ENCODE measurements at places on chromosomes 4 and X.

DNA sequence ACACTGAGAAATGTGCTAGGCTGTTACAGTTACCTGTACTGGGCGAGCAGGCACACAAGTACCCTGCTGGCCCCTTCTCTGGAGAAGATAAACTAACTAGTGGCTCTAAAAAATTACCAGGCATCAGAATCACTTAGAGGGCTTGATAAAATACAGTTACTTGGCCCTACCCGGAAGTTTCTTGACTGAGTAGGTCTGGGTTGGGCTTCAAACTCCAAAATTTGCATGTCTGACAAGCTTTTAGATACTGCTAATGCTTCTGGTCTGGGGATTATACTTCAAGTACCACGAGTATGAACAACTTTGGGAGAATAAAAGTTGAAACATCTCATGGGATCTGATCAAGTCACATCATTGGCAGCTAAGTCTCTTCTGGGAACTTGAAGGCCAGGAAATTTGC is 30.8 kb downstream of the CEP135 start:
- DNase-seq, result no peak

DNA sequence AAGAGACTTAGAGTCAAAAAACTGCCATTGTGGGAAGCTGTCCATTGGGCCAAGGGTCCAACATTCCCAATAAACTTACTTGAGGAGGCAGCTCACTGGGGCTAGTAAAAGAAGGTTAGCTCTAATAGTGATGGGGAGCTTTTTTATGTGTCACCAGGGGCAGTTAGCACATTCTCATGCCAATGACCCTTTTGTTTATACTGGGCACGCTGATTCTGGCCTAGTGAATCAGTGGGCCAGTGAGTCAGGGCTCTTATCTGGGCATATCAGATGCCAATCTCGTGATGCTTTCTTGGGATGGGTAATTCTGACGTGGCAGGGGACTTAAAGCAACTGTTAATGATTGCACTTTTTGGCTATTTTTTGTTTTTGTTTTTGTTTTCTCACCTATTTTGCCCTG is 27.8 kb downstream of the TCEAL1 start:
- peak; percentile 50 for DNase-seq

DNA sequence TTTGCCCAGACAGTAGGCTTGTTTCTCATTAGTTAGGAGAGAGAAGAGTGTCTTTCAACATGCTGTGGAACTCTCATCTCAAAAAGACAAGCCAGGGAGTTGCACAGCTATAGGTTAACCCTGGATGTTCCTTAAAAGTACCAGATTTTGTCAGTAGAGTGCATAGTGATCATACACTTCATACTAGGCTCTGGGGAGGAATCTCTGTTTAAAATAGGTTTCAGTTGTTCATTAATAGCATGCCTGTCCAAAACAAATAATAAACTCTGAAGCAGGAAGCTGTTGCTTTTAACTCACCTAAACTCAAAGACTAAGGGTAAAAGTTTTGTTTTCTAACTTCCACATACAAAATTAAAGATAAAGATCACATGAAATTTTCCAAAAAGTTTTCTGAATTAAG is 1948.4 kb downstream of the C4orf33 start:
- DNase-seq, result no peak

GRCh38 chrX:77450415-77450814 is 3.2 kb downstream of the FGF16 start:
- no peak for DNase-seq

GRCh38 chrX:80751456-80751855 is 58.2 kb downstream of the BRWD3 start:
- peak; percentile 5 for DNase-seq

GRCh38 chrX:295136-295535 is 14.0 kb downstream of the PLCXD1 start:
- no peak for DNase-seq

DNA sequence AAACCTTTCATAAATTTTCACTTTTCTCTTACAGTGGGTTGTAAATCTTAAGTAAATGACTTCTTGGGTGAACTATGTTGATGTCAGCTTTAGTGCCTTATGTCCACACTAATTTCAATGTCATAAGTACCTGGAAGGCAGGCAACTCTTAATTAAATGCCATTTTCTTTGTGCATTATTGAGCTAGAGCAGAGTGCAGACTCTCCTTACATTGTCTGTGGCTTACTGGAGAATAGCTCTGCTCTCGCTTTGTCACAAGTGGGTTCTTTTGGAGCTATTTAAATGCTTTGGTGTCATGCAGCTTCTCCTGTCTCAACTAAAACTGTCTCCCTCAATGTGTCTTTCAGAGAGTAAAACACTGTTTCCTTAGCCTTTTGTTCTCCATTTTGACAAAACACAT is 411.6 kb downstream of the STIM2 start:
- DNase-seq, result no peak

DNA sequence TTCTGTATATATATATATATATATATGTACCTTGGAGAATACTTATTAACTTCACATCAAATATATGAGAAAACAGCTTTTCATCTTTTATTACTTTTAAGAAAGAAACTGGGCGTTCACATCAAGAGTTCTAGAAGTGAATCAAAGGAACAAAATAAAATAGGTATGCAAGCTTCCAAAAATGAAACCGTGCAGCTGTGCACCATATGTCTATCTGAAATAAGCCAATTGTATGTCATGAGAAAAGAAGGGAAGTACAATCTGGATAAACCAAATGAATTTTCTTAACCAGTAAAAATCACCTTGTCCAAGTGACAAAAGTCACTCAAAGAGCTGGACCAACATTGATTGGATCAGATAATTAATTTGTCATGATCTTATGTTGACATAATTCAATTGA is 405.4 kb upstream of the TECRL start:
- DNase-seq, result no peak

- DNase-seq, result peak; percentile 17
These were observed 135.9 kb downstream of the GATB start for GRCh38 chr4:151624626-151625565.

DNA sequence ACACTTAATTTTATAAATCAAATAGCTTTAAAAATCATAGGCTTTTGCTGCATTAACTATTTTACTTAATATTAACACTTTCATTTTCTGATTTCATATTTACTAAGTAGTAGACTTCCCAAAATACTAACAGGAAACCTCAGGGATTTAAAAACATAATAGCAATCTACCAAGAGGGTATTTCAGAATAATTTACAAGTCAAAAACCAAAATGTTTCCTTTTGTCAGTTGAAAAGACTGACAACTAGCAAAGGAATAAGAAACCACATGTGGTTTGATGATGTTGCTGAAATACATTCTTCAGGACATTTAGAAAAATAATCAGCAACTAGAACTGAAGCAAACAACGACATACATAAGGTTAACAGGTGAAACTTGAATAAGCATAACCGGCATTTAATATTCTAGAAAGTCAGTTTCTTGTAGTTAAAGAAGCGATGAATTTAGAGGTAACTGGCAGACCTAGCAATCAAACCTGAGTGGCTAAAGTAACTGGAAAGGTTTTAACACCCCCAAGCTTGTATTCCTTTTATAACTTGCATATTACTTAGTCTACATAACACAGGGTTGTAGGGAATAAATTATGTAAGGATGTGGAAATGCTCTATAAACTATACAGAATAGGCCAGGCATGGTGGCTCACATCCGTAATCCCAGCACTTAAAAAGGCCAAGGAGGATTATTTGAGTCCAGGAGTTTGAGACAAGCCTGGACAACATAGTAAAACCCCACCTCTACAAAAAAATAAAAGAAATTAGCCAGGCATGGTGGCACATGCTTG is 40.0 kb downstream of the DHX15 start:
- DNase-seq, result no peak

DNA sequence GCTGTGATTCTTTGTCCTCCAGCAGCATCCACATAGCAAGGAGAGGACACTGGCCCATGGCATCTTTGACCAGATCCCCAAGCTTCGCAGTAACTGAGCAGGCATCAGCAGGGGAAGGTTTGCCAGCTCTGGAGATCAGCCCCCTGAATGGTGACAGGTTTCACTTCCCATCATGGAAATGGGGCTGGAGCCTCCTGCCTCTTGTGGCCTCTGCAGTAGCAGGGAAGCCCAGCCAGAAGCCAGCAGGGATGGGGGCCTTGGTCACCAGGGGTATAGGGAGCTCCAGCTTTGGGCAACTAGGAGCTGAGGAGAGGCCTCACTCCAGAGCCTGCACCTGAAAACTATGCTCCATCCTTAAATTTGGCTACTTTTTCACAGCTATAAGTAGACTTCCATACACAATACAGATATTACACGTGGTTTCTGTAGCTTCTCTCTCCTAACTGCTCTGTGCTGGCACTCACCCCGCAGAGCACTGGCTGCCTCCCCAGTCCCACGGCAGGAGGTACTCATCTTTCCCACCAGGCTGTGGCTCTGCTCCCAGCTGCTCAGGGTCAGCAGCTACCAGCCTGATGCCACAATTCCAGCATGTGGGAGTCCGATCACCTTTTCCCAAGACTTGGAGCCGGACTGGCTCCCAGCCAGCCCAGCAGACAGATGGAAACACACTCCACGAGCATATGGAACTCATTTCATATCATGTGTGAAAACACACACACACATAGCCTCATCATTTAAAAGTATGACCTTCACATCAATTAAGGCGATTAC is 2.8 kb downstream of the TMEM271 start:
- no peak for DNase-seq

GRCh38 chrX:42783451-42783850 is 5.5 kb upstream of the PPP1R2C start:
- DNase-seq, result no peak

DNA sequence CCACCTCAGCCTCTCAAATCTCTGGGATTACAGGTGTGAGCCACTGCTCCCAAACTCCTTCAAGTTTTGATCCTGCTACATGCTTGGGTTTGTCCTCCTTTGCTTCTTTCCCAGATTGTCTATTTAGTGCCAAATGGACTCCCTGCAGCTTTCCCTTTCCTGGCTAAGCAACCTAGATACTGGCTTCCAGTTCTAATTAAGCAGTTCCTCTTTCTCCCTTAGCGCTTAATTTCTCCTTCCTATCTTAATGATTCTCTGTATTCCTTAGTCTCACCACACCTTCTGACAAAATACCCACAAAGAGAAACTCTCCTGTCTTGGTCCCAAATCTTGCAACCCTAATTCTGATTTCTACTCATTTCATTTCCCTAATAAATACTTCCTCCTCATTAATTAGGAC is 7.8 kb downstream of the RXFP1 start:
- no peak for DNase-seq

GRCh38 chr4:177237291-177237690 is 72.4 kb upstream of the NEIL3 start:
- no peak for DNase-seq

- DNase-seq, result peak; percentile 61
These were observed 59.7 kb upstream of the PGRMC2 start for GRCh38 chr4:128347175-128347868.

DNA sequence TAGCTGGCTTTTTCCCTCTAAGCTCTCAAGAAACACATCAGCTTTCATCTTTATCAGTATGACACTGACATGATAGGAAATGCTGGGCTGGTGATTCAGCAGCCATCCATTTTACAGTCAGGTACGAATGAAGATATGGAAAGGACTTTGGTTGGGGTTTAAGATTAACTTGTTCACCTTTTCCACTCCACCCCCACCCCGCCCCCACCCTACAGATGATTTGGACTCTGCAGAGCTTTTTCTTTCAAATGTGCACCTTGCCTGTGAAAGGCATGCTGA is 132.6 kb downstream of the AKAP4 start:
- DNase-seq, result no peak

- peak; percentile 24 for DNase-seq
These were observed 11.2 kb downstream of the FHDC1 start for GRCh38 chr4:152947311-152947710.

- DNase-seq, result peak; percentile 34
These were observed 351.6 kb downstream of the PCDH7 start for GRCh38 chr4:31071508-31072486.

- DNase-seq, result peak; percentile 26
These were observed 206.0 kb downstream of the DCTD start for GRCh38 chr4:182711211-182711610.

DNA sequence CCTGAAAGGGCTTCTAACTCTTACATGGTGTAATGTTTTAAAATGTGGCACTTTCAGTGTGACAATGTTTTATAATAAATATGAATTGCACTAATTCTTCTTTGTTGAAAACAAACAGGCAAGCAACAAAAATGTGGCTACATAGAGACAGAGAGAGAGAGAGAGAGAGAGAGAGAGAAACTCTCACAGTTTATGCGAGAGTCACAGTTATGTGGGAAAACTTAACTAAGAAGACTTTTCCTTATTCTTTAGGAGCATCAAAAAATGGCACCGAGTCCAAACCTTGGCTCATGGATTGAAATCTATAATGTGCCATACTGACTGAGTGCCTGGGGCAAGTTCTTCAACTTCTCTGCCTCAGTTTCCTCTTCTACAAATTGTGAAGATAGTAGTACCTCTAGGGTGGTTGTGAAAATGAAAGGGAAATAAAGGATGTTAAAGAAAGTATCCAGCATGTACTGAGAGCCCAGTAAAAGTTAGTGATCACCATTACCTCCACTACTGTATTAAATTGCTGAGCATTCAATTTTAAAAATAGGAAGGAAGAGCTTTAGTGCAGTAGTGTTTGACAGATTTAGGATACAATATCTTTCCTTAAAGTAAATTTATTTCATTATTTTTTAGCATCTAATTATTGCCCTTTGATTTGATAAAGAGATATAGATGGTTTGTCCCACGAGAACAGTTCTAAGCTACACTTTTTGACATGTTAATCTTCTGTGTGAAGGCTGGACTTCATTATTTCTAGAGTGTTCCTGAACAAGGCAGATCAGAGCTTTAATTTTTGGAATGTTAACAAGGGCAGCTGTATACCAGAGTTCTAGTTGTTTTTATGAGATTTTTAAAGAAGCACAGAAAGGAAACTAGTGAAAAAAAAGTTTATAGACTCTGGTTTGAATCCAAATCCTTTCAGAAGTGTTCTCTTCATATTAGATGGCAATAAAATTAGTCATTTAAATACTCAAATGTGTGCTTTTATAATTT is 187.5 kb upstream of the ANK2 start:
- no peak for DNase-seq

GRCh38 chrX:108312957-108313356 is 125.3 kb downstream of the COL4A6 start:
- DNase-seq, result peak; percentile 43

GRCh38 chr4:177066746-177067145 is 242.9 kb upstream of the NEIL3 start:
- DNase-seq, result no peak

- DNase-seq, result no peak
These were observed 96.0 kb upstream of the WDFY3 start for GRCh38 chr4:85062466-85062865.

GRCh38 chr4:139629436-139630125 is 36.0 kb upstream of the MGST2 start:
- DNase-seq, result no peak

- no peak for DNase-seq
These were observed 656.0 kb upstream of the NDST4 start for GRCh38 chr4:115769396-115769795.

GRCh38 chr4:3440979-3441500 is 728 bp upstream of the HGFAC start:
- DNase-seq, result peak; percentile 42

DNA sequence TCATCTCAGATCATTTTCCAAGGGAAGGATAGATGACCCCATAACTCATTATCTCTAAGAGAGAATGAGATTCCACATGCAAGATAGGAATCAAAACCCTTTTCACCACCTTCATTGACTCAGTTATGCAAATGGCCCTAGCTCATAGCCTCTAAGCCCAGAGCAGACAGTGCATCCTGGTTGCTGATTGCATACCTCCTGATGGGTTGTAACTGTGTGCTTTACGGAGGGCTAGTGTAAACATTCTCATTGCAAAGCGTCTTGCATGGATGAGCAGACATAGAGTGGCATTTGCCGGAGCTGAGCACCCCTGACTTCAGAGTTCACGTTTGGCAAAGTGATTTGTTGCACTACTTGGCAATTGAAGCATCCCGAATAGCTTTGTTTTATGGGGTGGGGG is 151.0 kb downstream of the VCX3A start:
- no peak for DNase-seq

- no peak for DNase-seq
These were observed 107.2 kb downstream of the TBCK start for GRCh38 chr4:106208481-106209460.
